NCI-H446 treated with DMSO at 0.1 percent for 48 hours (cell line): ENCODE measurements at places on chromosomes 3 and 15.

- DNase-seq = no peak
Measured at GRCh38 chr3:99962703-99963102, 145.0 kb downstream of the CMSS1 start.

DNA sequence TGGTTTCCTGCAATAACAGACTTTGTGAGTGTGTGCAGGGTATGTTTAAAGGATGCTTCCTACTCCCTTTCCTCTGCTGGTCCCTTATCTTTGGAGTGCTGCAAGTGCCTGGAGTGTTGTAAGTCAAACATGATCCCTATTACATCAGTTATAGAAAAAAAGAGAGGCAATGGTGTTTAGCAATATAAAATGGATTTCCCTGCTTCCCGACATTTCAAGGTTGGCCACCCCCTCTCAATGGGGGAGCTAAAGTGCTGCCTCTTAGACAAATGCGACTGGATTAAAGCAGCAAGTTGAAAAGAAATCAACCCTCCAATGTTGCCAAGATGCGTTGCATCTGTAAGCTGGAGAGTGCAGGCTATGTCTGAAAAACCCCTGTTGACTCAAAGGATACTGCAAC is 203.1 kb upstream of the WNT5A start:
- no peak for DNase-seq

DNA sequence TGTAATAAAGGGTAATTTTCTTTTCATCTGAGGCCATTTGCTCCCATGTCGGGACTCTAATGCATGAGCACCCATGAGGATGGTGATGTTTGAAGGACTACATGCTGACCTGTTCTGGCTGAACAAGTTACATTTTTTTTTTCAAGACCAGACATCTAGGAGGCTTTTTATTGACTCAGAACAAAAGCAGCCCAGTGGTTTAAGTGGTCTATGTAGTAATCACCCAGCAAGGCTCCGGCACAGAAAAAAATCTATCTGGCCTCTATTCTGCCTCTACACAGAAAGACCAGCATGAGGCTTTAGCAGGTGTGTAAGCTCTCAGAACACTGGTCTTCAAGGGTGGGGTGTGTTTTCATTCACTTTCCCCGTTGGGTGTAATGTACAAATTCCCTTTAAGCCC is 95.1 kb upstream of the ZBED2 start:
- DNase-seq = no peak

- DNase-seq = no peak
Measured at GRCh38 chr3:117400303-117400702, 690.7 kb downstream of the TUSC7 start.

GRCh38 chr15:29826908-29827820 is 4.9 kb upstream of the TJP1 start:
- DNase-seq = no peak
